ENCODE measurements at places on chromosomes 5 and 9.

DNA sequence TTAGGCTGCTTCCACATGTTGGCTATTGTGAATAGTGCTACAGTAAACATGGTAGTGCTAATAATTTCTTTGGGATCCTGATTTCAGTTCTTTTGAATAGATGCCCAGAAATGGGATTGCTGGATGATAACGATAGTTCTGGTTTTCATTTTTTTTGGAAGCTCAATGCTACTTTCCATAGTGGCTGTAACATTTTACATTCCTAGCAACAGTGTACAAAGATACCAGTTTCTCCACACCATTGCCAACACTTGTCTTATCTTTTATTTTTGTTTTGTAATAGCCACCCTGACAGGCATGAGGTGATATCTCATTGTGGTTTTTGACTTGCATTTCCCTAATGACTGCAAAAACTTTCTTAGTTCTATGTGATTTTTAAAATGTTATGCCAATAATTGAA lies 68.8 kb upstream of the LRRC70 start:
- DNase-seq = no peak

DNA sequence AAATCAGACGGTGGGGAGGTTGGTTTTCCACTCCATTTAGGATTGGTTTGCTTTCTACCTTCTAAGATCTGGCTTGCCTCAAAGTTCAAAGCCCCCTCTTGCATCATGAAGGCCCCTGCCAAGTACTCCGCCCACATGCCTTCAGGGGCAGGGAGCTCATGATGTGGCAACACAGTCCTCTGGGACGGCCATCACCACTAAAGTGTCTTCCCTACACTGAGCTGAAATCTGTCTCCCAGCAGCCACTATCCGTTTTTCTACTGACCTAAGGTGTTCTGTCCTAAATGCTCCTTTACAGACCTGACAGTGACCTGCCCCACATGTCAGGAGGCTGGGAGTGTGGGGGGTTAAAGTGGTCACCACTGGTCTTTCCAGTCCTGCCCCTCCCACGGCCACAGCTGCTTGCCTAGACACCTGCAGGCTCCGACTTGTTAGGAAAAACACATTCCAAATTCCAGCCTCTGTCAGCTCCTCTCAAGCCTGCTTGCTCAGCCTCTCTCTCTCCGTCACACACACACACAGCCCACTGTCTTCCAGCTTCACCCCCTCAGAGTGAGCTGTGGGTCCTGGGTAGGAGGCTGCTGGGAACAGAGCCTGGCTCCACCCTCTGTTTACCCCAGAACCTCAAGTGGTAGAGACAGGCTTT lies 44.9 kb downstream of the SHB start:
- no peak for DNase-seq

- DNase-seq = peak; percentile 97
Observed at GRCh38 chr9:69180670-69181069, 6.6 kb downstream of the TJP2 start.

DNA sequence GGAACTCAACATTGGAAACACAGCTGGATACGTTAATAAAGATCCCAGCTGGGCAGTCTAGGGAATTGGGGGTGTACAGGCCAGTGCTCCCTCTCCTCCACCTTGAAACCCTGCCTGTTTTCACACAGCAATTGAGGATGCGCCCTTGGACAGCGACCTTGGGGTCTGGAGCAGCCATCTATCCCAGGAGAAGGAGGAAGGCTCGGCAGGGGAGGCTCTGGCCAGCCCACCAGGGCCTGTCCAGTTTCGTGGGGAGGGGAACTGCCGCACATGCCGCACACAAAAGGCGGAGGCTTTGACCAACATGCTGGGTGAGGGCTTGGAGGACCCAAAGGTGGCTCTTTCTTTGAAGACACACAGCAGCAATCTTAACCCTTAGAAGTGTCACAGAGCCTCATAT lies 1.4 kb downstream of the COL23A1 start:
- DNase-seq = no peak

DNA sequence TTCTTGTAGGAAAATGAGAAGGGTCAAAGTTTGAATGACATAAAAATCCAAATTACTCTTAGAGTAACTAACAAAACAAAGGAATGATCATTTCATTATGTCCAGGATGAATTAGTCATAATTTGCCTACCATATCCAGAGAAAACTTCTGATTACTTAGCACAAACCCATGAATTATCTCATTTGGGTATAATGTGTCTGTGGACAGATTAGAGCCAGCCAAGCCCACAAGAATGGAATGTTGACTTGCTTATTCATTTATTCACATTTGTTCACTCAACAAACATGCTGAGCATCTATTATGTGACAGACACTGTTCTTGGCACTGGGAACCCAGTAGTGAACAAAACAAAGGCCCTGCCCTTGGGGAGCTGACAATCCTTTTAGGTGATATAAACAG lies 87.4 kb downstream of the APBA1 start:
- no peak for DNase-seq

DNA sequence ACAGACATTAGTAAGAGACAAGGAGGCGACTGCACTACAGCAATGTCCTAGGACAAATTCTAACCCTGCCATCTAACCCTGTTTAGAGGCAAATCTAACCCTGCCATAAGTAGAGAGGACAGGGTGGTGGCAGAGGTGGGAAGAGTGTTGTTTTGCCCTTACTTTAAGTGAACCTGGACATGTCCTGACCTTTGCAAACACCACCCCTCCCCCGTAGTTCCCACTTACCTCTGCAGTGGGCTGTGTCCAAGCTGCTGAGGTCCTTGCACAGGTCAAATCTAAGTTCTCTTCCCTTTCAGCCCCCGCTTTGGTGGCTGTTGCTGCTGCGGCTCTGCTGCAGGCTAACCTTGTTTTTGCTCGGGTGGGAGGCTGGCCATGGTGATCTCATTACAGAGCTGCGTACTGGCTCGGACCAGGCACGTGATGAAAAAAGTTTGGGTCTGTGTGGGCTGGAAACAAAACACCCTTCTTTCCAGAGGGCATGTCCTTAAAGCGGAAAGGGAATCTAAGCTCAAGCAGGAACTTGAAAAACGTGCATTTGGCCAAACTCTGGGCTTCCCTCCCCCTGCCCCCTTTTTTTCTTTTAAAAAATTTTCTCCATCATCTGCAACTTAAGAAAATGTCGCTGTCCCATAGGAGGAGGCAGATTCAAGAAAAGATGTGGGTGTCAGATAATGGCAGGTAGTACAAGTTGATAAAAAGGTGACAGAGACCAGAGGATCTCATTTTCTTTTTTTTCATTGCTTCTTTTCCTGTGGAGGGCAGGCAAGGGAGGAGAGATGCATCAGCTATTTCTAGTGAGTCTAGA lies at the start of gene FAXDC2:
FAXDC2 (minus strand) TSS at position 349 of the 808 bp plus-strand sequence. CDS start 12,425 bp downstream, outside the sequence.
- peak; percentile 80 for DNase-seq

GRCh38 chr5:143898381-143898780 lies 86.4 kb downstream of the HMHB1 start:
- DNase-seq = no peak

DNA sequence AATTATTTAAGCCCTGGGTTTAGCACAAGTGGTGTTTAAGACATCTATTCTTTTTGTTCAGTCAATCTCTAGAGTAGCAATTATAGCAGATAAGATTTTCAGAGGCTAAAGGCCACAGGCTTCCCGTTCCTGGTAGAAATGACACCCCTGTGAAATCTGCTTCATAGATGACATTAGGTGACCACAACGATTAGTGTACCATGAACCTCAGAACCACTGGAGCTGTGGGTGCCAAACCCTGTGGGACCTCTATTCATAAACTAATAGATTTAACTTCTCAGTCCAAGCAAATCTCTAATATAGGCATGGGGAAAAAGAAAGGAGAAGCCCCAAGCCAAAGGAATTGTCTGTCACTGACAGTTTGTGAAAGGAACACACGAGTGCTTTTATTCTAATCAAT lies 207.4 kb downstream of the ARRDC3 start:
- DNase-seq = no peak

DNA sequence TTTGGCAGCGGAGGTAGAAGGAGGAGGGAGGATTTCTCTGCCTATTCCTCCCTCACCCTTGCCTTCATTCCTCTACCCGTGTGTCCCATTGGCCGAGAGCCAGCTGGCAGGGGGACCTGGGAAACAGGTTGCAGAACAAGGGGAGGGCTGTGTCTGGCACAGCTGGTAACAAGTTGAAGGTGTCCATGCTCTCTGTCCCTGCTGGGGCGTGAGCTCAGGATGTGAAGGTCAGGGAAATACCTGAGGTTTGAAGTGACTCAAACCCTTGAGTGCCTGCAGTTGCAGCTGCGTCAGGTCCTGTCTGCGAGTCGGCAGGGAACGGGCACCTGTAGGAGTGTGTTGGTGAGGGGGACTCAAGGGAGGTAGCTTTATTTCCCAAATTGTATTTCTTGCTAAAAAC lies 16.2 kb downstream of the MIGA2 start:
- DNase-seq = no peak

- no peak for DNase-seq
Observed at GRCh38 chr5:119329666-119330065, 26.2 kb upstream of the TNFAIP8 start.

- DNase-seq = no peak
Observed at GRCh38 chr9:87667164-87667738, 58.7 kb upstream of the CTSL start.

- no peak for DNase-seq
Observed at GRCh38 chr9:99184110-99184474, 37.6 kb downstream of the ALG2 start.

GRCh38 chr9:85569988-85570387 lies 171.8 kb downstream of the AGTPBP1 start:
- DNase-seq = peak; percentile 27

DNA sequence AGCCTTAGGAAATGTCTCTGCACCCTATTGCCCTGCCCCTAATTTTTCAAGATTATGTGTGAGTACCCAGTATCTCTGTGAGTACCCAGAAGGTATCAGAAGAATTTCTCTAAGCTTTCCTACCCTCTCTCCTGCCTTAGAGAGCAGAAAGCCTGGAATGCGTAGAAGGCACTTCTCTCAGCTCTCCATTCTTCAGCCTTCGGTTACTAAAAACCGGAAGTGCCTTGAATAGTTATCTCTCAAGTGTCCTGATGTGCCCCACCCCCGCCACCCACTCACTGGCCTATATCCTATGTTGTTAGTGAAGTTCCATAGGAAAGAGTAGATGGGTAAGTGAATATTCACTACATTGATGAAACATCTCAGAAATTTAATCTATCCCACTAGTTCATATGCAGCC lies 210.7 kb upstream of the CDH10 start:
- DNase-seq = no peak

DNA sequence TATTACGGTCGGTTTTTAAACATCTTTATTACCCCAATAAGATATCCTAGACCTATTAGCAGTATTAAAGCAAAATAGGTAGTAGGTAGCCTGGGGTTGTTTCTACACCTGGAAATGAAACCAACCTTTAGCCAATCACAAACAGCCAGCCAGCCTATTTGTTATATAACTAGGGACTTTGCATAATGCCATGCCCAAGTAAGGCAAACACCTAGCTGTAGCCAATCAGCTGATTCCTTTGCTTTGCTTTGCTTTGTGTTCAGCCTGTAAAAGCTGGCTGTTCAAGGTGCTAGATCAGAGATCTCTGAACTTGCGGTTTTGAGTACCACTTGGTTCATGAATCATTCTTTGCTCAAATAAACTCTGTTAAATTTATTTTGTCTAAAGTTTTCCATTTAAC lies 46.5 kb upstream of the SETD9 start:
- no peak for DNase-seq

DNA sequence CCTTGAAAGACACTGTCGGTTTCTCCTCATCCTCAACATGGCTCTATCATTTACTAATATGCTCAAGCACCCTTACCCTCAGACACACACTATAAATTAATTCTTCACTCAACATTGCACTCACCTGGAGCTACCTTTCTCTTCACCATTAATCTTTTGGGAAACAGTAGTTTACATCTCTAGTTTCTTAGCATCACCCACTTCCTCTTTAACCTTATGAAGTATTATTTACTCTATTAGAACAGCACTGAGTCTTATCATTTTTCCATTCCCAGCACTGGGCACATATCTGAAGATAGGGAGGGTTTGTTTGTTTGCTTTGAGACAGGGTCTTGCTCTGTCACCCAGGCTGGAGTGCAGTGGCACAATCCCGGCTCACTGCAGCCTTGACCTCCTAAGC lies 213.5 kb downstream of the SMARCA2 start:
- DNase-seq = no peak

DNA sequence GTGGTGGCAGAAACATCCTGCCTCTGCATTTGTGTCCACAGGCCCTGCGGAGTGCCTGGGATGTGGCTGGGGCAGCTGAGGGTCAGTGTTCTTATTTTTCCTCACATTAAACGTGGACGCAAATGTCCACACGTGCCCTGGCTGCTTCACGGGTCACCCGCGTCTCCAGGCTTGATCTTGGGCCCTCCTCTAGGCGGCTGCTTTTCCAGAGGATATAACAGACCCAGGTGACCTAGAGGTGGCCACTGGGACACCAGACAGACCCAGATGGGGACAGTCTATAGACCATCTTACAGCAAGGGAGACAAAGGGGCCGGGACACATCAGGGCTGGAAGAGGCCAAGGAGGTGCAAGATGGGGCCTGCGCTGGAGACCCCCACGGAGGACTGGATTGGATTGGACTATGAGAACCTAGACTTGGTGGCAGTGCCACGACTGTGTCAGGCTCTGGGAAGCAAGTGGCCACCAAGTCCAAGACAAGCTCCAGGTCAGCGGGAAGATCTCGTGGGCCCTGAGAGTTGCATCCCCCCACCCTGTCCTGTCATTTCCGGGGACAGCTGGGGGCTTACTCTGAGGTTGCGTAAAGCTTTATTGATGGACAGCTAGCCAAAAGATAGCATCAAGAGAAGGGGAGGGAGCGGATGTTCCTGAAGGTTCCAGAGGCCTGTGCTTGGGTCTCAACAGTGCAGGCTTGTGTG lies 6.9 kb downstream of the WNK2 start:
- no peak for DNase-seq

GRCh38 chr9:27489087-27489876 lies 34.8 kb upstream of the IFNK start:
- DNase-seq = no peak

GRCh38 chr5:60830581-60831127 lies 13.4 kb downstream of the ELOVL7 start:
- no peak for DNase-seq
